ENCODE measurements at places on chromosomes 11 and 22.

DNA sequence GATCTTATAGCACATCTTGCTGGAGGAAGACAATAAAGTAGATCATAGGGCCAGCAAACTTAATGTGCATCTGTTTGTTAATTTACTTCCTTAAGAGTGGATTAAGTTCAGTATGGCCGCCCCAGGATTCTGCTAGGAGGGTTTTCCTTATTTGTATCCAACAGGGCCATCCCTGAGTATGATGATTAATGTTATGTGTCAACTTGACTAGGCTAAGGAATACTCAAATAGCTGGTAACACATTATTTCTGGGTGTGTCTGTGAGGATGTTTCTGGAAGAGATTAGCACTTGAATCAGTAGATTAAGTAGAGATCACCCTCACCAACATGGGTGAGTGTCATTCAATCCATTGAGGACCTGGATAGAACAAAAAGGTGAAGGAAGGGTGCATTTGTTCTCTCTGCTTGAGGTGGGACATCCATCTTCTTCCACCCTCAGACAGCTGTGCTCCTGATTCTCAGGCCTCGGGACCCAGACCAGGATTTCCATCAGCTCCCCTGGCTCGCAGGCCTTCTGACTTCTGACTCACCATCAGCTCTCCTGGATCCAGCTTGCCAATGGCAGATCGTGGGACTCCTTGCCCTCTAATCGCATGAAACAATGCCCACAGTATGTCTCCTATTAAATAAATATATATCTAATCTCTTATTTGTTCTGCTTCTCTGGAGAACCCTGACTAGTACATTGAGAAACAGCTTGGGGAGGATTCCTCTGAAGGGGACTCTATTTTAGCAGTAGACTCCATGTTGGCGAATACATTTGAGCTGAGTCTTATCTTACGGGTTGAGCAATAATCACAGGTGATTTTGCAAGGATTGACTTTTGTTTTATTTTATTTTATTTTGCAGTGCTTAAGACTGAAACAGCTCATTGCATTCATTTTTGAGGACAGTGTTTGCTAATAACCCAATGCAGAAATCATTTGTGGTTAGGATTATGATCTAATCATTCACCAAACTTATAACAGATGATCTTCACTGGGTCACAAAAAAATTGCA is 9.0 kb upstream of the ZBTB44 start:
- DNase-seq, result no peak

- no peak for DNase-seq
Observed at GRCh38 chr11:7973011-7973410, 7.8 kb upstream of the NLRP10 start.

DNA sequence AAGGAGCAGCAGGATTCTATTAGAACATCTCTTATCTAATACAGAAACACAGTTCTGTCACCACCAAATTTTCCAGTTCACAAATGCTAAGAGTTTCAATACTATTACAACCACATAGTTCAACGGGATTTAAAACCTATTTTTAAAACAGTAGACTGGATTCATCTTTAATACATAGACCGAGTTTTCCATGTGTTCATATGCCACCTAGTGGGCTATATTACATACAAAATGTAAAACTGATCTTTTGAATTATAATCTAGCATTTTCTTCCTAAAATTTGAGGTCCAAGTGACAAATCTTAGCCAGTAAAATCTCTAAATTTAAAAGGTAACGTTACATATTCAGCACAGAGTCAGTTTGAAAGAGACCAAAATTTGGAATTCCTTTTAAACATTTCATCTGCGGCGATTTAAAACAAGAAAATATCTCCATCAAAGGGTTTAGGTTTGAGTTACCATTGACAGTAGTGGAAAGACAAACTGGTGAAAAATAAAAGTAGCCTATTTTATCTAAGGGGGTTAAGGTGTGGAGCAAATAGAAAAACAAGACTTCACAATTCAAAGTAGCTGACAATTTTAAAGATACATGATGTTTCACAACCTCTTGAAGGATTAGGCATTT is 269.3 kb upstream of the MPPED2 start:
- DNase-seq, result peak; percentile 18

DNA sequence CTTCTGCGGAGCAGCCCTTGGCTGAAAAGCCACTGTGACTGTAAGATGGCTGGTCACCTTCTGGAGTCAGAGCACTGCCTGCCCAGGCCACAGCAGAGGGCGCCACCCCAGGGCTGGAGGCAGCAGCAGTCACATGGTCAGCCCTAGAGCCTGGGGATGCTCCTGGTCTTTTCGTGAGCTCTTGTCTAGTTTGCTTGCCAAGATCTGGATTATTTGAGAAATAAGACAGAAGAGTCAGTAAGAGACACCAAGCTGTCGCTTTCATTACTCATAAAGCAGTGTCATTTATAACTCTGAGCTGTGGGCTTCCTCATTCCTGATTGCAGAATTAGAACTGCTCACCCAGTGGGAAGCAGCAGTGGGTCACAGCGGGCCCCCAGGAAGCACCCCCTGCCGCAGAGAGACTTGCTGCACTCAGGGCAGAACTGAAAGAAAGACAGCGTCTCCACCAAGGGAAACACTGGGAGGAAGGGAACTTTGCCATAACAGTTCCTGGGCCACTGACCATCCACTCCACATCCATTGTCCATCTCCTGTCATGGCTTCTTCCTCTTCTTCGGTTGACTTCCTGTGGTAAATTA is 56.7 kb downstream of the PPP6R2 start:
- no peak for DNase-seq

GRCh38 chr22:36363349-36363981 is 24.3 kb downstream of the MYH9 start:
- no peak for DNase-seq

GRCh38 chr11:62393735-62394134 is 25.1 kb upstream of the SCGB1A1 start:
- DNase-seq, result no peak

Measured in right renal pelvis (tissue), 4 donors.